GM13976 (cell line): ENCODE measurements at places on chromosomes 6 and 20.

DNA sequence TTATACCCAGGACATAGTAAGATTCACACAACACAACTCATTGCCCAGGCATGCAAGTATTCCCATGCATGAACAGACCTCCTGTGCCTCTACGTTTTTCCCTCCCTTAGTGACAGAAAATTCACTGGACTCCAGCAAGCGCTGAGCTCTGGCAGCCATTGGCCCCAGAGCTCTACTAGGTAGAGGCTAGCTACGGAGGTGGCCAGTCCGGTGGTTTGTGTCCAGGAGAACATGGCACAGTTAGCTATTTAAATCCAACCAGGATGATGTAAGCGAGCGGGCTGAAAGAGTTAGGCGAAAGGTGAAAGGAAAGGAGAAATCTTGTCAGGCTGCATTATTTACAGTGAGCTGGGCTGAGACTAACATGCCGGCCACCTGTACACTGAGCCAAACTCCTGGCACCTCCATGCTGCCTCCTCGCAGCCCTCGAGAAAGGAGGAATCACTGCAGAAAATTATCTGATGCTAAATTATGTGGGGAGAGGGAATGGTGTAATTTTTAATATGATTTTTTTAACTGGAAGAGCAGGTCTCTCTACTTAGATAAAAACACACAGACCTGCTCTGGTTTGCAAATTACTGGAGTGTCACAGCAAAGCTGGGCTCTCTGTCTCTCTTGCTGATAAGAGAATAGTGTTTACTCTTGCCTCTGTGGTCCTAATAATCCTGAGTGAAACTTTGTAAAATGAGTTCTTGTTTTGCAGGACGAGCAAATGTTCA, 50.1 kb upstream of the ARMC2 start:
- no peak for DNase-seq

- no peak for DNase-seq
These were observed 34.3 kb downstream of the PM20D2 start for GRCh38 chr6:89180112-89180511.

GRCh38 chr20:58755766-58756449, 63.3 kb downstream of the NPEPL1 start:
- DNase-seq = no peak

GRCh38 chr20:10853176-10853575, 179.4 kb upstream of the JAG1 start:
- no peak for DNase-seq

DNA sequence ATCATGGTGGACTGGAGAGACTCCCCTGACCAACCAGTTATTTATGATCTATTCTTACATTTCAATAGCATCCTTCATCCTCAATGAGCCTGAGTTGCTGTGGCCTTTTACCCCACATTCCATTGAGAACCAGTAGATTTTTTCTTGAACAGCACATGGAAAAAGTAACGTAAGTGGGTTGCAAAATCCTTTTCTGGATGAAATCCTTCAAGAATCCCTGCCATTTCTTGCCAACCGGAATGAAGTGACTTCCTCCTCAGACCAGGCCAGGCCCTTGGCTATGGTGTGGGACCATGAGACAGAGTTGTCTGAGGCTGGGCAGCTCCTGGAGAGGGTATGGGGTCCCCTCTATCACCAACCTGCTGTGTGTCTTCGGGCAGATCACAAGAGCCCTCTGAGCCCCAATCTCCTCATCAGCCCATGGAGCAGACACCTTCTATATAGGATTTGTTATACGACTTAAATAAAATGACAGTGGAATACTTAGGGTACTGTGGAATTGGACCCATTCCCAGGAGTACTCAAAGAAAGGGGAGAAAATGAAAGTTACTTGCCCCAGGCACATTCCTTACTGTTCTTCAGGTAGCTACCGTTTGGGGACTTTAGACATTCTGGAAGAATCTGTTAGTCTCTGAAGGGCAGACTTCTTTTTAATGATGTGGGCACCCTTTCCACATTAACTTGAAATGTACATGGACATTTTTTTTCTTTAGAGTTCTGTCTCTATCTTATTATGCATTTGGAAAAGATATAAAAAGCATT, 10.9 kb downstream of the EYA2 start:
- DNase-seq = no peak
